ENCODE measurements at places on chromosomes 2 and 18. TPM values are rescaled to one million over a fixed set of nuclear protein-coding genes. Genes with fewer than 3 reads are reported as not detected.

The AUP1 gene
- total RNA-seq: 65.6 TPM

The CPLX4 gene
- total RNA-seq: not detected

The MATN3 gene
- 0.40 TPM for total RNA-seq

- no peaks in the 10 kb centered on the region for H3K4me1 ChIP-seq
- no peaks in the 10 kb centered on the region for H3K36me3 ChIP-seq
- no peak for DNase-seq
- H3K27ac ChIP-seq: no peak overlapping the region
Measured at GRCh38 chr2:47558116-47558767, 155.3 kb downstream of the MSH2 start.

- no peak overlapping the region for H3K27ac ChIP-seq
- H3K4me3 ChIP-seq: no peak overlapping the region
- no peak for DNase-seq
Measured at GRCh38 chr2:48946449-48947048, 191.0 kb upstream of the LHCGR start.

The ADAM23 gene
- 0.72 TPM for total RNA-seq

GRCh38 chr2:64338910-64339500, 115.0 kb upstream of the LGALSL start:
- no peaks in the 10 kb centered on the region for H3K4me1 ChIP-seq
- no peak for DNase-seq
- H3K36me3 ChIP-seq: no peaks in the 10 kb centered on the region
- no peak overlapping the region for H3K27ac ChIP-seq
- H3K27me3 ChIP-seq: no peaks in the 10 kb centered on the region
- H3K4me3 ChIP-seq: no peak overlapping the region

DNA sequence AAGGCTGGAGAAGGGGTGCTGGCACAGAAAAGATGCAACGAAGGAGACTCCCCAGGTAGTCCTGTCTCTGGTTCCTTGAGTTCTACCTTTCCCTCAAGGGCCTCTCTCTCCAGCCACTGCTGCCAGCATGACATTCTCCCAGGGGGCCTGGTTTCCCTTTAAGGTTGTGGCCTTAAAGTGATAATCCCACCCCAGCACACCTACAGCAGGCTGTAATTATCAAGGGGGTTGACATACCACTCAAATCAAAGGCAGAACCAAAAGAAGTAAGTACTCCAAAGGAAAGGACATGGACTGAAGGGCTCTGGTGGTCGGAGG, 127.4 kb upstream of the MSH6 start:
- H3K36me3 ChIP-seq: no peaks in the 10 kb centered on the region
- DNase-seq: no peak
- H3K4me3 ChIP-seq: no peak overlapping the region
- peaks cover 9% of the 10 kb centered on the region for H3K4me1 ChIP-seq
- H3K27me3 ChIP-seq: no peaks in the 10 kb centered on the region

DNA sequence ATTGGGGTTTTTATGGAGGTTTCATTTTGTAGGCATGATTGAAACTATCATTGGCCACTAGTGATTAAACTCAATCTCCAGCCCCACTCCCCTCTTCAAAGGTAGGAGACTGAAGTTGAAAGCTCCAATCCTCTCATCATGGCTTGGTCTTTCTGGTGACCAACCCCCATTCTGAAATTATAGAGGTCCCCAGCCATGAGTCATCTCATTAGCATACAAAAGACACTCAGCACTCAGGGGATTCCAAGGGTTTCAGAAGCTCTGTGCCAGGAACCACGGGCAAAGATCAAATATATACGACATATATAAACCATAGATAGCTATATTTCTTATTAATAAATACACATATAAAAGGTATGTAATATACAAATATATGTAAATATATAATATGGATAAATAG, 256.0 kb upstream of the POU3F3 start:
- no peak for DNase-seq
- H3K36me3 ChIP-seq: no peaks in the 10 kb centered on the region
- no peak overlapping the region for H3K27ac ChIP-seq
- no peaks in the 10 kb centered on the region for H3K27me3 ChIP-seq

The ANKRD62 gene
- total RNA-seq: 2.8 TPM

Data from pancreas (tissue), 10 donors.